ENCODE measurements at places on chromosomes 7 and 10.
A peak's percentile ranks its signal among the peaks of the same experiment; 100 is the strongest.

DNA sequence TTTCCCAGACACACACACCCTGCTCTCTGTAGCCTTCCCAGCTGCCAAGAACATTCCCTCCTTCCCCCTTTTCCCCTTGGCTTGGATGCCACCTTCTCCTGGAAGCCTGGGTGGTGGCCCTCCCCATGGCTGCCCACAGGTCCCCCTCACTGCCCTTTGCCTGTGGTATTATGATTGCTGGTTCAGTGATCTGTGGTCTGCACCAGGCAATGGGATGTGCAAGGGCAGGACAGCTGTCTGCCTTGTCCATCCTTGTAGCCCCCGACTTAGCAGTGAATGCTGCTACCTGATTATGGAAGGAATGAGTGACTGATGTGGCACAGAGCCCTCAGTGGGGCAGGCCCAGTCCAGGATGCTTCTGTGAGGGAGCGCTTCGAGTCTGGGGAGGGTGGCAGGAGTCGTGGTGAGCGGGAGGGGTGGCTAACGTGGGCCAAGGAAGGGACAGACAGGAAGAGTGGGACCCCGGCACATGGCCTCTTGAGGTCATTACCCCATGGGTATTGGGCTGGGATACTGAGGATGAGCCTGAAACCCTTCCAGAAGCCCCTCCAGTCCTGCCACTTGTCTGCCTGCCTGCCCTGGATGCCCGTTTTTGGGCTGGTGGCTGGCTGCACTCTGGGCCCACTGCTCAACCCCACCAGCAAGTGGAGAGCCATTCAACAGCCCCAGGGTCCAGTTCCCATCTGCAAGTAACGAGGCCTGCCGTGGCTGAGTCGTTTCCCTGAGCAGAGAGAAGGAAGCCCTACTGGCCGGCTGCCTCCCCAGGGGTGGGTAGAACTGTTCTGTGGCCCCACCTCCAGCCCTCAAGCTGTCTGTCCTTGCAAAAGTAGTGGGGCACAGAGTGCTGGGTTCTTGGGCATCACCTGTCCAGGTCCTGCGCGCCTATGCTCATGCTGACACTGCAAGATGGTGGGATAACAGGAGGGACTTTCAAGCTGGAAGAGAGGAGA lies 8.8 kb downstream of the CHST3 start:
- no peak for DNase-seq

GRCh38 chr10:131944976-131945695 lies 36.6 kb downstream of the BNIP3 start:
- no peak for DNase-seq

DNA sequence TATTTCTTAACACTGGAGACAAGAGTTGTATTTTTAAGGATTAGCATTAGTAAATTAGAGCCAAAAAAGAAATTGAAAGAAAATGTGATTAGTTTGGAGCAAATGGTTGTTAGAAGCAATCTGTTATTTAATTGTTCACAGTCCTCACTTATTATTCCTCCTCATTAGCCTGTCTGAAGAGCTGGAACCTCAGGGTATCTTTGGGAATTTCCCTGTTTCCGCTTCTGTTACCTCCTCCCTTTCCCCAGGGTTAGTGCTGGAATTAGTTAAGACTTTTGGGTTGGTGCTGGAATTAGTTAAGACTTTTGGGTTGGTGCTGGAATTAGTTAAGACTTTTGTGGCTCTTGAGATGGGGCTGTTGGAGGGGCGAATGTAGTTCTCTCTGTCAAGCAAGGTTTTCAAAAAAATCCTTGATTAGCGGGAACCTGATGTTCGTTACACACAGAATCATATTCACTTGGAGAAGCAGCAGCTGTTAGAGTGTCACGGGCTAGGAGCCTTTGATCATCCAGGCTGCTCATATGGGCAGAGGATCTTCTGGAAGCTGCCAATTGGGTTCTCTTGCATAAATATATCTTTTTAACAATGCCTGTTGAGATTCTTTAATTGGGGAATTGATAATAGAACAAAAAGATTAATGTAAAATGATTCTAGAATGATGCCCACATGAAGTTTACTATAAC lies 251.0 kb upstream of the NPSR1 start:
- DNase-seq = no peak

DNA sequence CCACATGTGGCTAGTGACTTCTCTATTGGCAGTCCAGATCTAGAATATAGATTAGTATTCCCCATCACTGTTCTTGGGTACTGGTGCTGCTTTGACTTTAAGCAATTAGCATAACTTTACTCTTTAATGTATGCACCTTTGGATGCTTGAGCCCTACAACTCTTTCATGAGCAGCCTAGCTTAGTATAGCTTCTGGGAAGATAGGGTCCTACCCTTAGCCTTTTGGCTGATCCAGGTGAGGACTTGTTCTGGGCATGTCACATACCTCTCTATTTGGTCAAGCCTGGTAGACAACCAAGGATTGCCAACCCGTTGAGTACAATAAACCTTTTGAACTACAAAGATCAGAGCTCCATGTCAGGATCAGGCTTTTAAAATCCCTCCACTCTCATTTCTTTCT lies 17.7 kb downstream of the PCGF5 start:
- no peak for DNase-seq

- DNase-seq = no peak
Measured at GRCh38 chr7:138945821-138946220, 35.4 kb downstream of the KIAA1549 start.

GRCh38 chr10:23099816-23100215 lies 4.4 kb downstream of the MSRB2 start:
- DNase-seq = no peak

DNA sequence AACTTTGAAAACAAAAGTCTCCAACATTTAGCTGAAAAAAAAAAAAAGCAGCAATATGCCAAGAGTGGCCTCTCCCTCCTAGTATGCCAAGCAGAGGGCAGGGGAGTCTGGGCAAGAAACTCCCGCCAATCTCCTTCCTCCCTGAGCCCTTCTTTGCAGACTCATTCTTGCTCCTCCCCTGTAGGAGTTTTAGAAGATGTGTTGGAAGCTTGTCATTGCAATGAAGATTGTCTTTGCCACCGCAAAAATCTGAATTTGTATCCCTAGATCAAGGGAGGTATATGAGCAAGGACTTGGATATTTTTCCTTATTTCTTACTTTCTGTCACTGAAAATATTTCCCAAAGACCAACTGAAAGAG lies 2.6 kb upstream of the TNS3 start:
- no peak for DNase-seq

- DNase-seq = no peak
Measured at GRCh38 chr10:80183436-80183835, 21.9 kb downstream of the ANXA11 start.

DNA sequence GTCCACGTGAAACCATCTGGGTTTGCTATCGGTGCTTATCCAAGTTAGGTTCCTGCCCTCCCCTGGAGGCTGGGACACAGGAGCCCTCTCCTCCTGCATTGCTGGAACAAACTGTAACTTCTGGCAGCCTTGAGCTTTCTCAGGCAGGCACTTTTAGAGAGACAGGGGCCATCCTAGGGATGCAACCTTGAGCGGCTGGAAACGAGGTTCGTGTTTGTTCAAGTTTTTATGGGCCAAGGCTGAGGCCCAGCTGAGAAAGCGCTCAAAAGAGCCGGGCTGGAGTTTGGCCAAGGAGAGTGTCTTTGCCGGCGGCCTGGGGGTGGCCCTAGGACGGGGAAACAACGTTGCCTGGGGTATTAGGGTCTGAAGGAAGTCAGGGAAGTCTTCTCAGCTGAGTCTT lies 5.5 kb upstream of the MMD2 start:
- DNase-seq = no peak

- no peak for DNase-seq
Measured at GRCh38 chr7:139853506-139854123, 24.6 kb downstream of the TBXAS1 start.

DNA sequence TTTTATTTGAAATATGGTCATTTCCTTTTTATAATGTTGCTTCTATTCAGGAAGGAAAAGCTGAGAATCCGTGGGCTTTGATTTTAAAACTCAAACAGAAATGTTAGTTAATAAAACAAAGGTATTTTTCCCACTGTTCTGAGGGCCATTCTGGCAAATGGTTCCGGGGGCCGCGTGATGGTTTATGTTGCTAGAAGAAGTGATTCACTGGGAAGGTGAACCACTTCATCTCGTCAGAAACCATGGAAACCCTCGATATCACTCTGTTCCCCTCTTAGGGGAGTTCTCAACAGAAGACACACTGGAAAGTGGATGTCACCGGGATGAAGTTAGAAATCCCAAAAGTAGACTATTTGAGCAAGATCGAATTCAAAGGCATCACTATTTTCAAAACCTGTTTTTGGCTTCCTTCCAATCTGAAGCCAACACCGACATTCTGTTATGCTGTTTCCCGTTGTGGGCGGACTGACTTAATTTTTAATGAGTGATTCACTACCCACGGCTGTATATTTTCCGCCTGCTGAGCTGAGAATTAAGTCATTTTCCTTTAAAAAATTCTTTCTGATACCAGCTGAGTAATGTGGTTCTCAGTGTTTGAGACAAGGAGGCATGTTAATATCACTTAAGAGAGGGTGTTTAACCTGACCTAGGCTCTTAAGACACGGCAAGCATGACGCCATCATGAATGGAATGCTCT lies 84.1 kb downstream of the PTPRE start:
- DNase-seq = no peak

- DNase-seq = no peak
Measured at GRCh38 chr10:104589431-104589830, 51.7 kb upstream of the SORCS3 start.

- no peak for DNase-seq
Measured at GRCh38 chr10:35690534-35690933, 48.4 kb upstream of the FZD8 start.

DNA sequence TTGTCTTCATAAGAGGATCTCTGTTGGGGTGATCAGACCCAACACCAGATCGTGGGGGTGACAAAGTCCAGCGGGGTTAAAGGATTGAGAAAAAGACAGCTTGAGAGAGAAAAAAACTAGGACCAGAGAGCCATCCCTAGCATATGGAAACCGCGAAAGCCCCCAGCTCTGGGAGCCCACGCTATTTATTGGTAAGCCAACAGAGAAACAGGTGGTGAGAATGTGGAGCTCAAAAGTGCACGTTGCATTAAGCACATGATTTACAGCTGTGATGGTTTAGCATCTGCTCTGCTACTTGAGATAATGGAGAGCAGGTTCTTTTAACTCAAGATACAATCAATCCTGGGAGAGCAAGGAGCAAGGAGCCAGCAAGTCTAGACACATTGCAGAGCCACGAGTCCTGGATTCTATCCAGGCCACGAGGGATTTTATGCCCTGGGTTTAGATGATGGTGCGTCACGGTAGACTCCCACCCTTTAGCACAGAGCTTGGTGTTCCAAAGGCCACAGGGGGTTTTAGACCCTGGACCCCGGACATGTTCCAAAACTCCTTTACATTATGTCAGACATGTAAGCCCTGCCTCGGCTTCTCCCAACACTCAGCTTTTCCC lies 755.2 kb upstream of the SORCS1 start:
- no peak for DNase-seq

GRCh38 chr7:149494738-149495368 lies 2.8 kb downstream of the ZNF746 start:
- DNase-seq = no peak

GRCh38 chr10:58859526-58859925 lies 316.9 kb upstream of the PHYHIPL start:
- DNase-seq = no peak

GRCh38 chr10:12269056-12269455 lies 73.1 kb downstream of the CDC123 start:
- DNase-seq = no peak

DNA sequence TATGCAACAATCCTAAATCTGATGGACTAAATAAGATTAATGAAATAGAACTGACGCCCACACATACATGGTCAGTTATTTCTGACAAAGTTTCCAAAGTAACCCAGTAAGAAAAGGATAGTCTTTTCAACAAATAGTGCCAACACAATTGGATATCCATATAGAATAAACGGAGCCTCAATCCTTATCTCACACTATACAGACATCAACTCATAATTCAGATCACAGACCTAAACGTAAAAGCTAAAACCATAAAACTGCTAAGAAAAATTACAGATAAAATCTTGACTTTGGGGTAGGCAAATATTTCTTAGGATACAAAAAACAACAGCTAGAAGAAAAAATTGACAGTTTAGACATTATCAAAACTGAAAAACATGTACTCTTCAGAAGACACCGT lies 8.5 kb downstream of the CACUL1 start:
- no peak for DNase-seq

GRCh38 chr7:32592701-32593100 lies 97.4 kb downstream of the AVL9 start:
- DNase-seq = no peak

- no peak for DNase-seq
Measured at GRCh38 chr7:66125052-66125694, 10.5 kb downstream of the CRCP start.

DNA sequence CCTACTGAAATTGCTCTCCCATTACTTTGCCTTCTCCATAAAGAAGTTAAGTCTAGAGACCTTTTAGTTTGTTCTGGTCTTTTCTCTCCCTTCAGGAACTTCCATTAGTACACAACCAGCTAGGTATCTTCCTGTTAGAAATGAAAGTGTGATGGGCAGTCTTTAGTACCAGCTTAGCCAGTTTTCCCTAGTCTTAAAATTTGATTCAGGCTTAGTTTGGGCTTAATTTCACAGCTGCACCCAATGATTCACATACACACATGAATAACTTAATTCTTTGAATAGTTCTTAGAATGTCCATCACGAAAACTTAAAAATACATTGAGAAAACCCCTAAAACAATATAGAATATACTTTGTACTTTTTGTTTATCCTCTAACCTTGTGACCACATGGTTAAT lies 2.4 kb upstream of the PPP1R9A start:
- DNase-seq = no peak

DNA sequence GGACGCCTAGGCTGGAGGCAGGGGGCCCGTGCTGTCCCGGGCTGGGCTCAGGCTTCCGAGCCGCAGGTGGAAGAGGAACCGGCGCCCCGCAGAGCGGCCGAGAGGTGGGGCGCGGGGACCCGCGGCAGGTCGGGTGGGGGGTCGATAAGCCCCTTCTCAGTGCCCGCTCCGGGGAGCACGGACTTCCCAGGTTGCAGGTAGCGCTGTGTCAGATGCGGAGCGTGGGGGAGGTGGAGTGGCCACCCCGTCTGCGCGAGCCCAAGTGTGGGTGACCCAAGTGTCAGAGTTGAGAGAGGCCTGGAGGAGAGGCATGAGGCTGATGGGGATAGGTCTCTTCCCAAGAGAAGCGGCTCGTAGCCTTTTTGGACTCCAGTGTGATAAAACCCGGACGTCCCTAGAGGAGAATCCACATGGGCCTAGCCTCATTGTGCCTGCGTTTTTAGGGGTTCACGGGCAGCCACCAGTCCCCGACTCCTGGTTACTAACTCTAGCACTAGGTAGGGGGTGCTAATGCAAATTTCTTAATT lies 580 bp downstream of the EEPD1 start:
- peak; percentile 38 for DNase-seq

DNA sequence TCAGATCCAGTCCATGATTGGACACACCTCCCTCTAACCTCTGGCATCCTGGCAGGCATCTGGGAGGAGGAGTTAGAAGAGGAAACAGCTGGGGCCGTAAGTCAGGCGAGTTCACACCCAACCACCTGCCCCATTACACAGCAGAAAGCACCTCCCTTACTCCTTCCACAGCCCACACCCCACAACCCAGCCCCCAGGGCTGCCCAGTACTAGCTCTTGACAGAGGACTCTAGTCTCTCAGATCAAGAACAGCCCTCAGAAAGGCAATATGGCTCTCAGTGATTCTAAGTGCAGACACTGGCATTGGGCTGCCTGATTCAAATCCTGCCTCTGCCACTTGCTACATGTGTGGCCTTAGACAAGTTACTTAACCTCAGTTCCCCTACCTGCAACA lies 34.1 kb downstream of the KCNMA1 start:
- no peak for DNase-seq

- DNase-seq = peak; percentile 65
Measured at GRCh38 chr10:3239066-3239919, 66.7 kb upstream of the PITRM1 start.
